ENCODE measurements at places on chromosomes 12 and 14. TPM values are rescaled to one million over a fixed set of nuclear protein-coding genes. Genes with fewer than 3 reads are reported as not detected.

NEUROD4 gene
- total RNA-seq, result not detected

BBOF1 gene
- 2.2 TPM for total RNA-seq

RPS6KL1 gene
- total RNA-seq, result 6.9 TPM

BMP4 gene
- 3.0 TPM for total RNA-seq

PARPBP gene
- total RNA-seq, result 12.8 TPM

Data from A375 (cell line).